Calu3 (cell line): ENCODE measurements at places on chromosomes 7 and 10.

DNA sequence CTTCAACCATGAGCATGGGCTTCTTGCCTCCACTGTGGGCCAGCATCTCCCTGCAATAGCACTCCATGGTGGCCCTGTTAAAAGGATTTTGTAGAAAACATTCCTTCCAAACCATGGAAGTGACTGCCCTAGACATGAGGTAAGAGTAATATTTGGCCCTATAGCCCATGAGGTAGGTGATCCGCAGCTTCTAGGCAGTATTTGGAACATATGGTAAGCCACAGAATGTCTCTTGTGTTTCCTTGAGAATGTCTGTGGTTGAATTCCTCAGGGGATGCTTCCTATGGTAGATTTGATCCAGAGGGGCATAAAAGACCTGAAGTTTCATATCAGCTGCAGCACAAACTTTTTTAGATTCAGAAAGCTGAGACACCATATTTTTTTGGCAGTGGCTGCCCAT lies 54.9 kb downstream of the TMEM168 start:
- H3K4me1 ChIP-seq, result no peaks in the 10 kb centered on the region
- no peak overlapping the region for H3K4me3 ChIP-seq
- DNase-seq, result no peak
- H3K27me3 ChIP-seq, result no peaks in the 10 kb centered on the region
- H3K36me3 ChIP-seq, result no peaks in the 10 kb centered on the region

GRCh38 chr10:118669020-118669791 lies 73.8 kb upstream of the PRLHR start:
- H3K4me3 ChIP-seq, result no peak overlapping the region
- DNase-seq, result no peak
- H3K27ac ChIP-seq, result no peak overlapping the region
- no peaks in the 10 kb centered on the region for H3K4me1 ChIP-seq
- peaks cover 6% of the 10 kb centered on the region for H3K27me3 ChIP-seq

DNA sequence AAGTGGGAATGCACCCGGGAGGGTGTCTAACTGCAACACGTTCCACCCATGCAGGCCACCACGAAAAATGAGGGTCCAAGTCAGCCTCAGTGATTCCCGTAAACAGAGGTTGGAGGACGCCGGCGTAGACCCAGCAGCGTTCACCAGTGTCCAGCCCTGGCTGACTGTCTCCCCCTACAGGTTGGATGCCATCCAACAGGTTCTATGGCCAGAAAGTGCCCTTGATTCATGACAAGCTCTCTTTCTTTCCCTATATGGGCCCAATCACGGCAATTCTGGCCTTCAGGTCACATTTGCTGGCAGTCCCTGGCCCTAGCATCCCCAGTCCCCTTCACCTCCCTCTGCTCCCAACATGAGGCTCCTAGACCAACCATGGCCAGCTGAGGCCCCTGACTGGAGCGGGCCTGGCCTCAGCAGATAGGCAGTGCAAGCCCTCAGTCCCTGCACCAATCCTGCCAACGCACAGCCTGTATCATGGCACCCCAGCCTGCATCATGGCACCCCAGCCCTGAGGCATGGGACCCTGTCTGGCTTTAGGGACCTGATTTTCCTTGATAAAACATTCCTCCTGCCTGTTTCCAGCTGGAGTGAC lies 227.4 kb downstream of the GRID1 start:
- no peak overlapping the region for H3K27ac ChIP-seq
- no peaks in the 10 kb centered on the region for H3K4me1 ChIP-seq
- peak; percentile 13 for DNase-seq
- H3K27me3 ChIP-seq, result peaks cover 27% of the 10 kb centered on the region

DNA sequence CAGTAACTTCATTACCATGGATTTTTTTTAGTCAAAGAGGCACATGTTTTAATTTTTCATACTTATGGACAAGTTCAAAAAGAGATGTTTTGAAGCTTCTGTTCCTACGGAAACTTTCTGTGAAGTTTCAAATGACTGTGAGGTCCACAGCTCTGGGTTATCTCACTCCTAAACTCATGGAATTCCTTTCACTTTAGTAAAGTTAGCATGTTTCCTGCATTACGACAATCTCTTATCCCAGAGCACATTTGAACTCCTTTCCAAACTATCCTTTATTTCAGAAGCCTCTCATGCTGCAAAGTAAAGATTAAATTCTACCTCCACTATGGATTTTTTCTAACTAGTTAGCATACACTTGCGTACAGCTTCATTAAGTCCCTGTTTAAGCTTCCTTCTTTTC lies 15.3 kb upstream of the ADD3 start:
- no peaks in the 10 kb centered on the region for H3K27me3 ChIP-seq
- peaks cover 27% of the 10 kb centered on the region for H3K4me1 ChIP-seq
- no peaks in the 10 kb centered on the region for H3K36me3 ChIP-seq

DNA sequence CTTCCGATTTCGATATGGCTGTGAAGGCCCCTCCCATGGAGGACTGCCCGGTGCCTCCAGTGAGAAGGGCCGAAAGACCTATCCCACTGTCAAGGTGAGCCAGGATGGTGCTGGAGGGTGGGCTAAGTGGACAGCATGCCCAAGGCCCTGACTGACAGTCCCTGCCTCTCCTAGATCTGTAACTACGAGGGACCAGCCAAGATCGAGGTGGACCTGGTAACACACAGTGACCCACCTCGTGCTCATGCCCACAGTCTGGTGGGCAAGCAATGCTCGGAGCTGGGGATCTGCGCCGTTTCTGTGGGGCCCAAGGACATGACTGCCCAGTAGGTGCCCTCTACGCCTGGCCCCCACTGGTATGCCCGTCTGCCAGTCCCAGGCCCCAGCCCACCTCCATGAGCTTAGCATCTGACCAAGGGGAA lies 1.2 kb downstream of the NFKB2 start:
- no peak for DNase-seq
- H3K27ac ChIP-seq, result peak overlapping the region; percentile 58

DNA sequence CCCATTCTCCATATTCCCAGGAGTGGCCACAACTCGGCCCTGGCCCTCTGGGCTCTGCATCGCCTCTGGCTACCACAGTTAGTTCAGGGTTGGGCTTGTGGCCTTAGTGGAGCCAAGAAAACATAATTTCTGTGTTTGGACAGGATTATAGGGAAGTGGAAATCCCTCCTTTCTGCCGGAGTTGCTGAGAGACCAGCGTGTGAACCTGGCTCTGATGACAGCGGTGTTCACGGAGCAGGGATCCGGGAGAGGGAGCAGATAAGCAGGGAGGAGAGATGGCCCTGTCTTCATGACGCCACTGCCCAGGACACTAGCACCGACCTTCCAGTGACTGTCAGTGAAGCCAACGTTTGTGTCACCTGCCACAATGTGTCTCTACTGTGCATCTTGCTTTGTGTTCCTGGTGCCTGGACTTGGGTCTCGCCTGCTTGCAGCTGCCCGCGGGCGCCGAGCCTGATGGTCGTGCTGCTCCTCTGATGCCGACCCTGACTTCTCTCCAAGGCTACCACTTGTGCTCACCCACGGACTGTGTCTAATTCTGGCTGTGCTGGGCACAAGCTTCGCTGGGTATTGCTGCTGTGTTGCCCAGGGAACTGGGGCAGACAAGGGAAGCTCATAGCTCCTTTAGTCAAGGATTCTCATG lies 67.0 kb upstream of the VIPR2 start:
- H3K27me3 ChIP-seq, result no peaks in the 10 kb centered on the region
- no peak for DNase-seq
- H3K4me1 ChIP-seq, result no peaks in the 10 kb centered on the region
- H3K27ac ChIP-seq, result no peak overlapping the region
- H3K4me3 ChIP-seq, result no peak overlapping the region
- no peaks in the 10 kb centered on the region for H3K36me3 ChIP-seq
